ENCODE measurements at places on chromosomes 2 and 18. TPM values are rescaled to one million over a fixed set of nuclear protein-coding genes. Genes with fewer than 3 reads are reported as not detected.

DNA sequence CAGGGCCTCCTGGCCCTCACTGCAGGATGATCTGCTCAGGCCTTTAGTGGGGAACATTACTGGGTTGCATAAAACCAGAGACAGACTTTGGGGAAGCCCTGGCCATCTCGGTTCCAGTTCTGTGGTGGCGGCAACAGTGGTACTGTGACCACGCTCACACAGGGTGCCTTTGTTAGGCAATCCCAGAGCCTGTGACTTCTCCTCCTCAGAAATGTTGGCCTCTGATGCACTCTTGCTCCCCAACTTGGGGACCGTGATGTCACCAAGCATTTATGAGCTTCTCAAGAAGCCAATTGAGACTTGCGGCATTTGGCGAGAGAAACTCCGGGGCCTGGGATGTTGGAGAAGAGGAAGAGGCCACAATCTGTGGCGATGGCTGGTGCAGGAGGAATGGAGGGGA is 80.9 kb upstream of the PKDCC start:
- H3K36me3 ChIP-seq = no peaks in the 10 kb centered on the region
- H3K27ac ChIP-seq = no peak overlapping the region
- H3K4me1 ChIP-seq = no peaks in the 10 kb centered on the region
- H3K27me3 ChIP-seq = peaks cover 3% of the 10 kb centered on the region

DNA sequence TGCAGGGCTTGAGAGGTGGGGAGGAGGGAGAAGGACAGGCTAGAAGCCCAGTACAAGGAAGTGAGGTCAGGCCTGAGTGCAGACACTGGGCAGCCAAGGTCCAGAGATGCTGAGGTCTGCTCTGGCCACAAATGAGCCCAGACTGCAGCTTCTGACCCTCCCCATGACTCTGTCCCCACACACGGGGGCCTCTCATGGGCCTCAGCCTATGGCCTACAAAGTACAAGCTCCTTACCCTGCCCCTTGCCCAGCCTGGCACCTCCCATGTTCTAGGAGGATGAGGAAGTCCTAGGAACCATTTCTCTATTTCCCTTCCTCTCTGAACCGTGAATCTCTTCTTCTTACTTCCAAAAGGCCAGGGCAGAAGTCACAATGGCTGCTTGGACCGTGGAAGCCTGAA is 193.8 kb downstream of the ANKRD30B start:
- H3K4me3 ChIP-seq = no peak overlapping the region
- no peaks in the 10 kb centered on the region for H3K36me3 ChIP-seq
- H3K4me1 ChIP-seq = no peaks in the 10 kb centered on the region

GRCh38 chr2:224997802-224998201 is 44.5 kb downstream of the DOCK10 start:
- H3K4me1 ChIP-seq = peaks cover 69% of the 10 kb centered on the region
- peaks cover 22% of the 10 kb centered on the region for H3K36me3 ChIP-seq
- H3K27ac ChIP-seq = no peak overlapping the region
- no peaks in the 10 kb centered on the region for H3K27me3 ChIP-seq
- H3K4me3 ChIP-seq = no peak overlapping the region

DNA sequence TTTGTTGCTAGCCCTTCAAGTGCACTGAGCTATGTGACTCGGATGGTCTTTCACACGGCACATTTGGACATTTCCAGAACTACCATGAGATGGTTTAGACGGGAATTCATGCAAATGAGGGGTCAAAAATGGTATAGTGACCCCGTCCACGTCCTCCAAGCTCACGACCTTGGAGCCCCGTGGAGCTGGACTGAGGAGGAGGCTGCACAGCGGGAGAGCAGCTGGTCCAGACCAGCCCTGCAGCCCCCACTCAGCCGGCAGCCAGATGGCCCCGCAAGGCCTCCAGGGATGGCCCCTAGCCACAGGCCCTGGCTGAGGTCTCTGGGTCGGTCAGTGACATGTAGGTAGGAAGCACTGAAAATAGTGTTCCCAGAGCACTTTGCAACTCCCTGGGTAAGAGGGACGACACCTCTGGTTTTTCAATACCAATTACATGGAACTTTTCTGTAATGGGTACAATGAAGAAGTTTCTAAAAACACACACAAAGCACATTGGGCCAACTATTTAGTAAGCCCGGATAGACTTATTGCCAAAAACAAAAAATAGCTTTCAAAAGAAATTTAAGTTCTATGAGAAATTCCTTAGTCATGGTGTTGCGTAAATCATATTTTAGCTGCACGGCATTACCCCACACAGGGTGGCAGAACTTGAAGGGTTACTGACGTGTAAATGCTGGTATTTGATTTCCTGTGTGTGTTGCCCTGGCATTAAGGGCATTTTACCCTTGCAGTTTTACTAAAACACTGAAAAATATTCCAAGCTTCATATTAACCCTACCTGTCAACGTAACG is 88.8 kb downstream of the EPAS1 start:
- DNase-seq = no peak
- H3K27ac ChIP-seq = no peak overlapping the region
- H3K4me1 ChIP-seq = no peaks in the 10 kb centered on the region
- H3K27me3 ChIP-seq = no peaks in the 10 kb centered on the region
- no peak overlapping the region for H3K4me3 ChIP-seq
- H3K36me3 ChIP-seq = no peaks in the 10 kb centered on the region

- H3K27ac ChIP-seq = no peak overlapping the region
- H3K4me1 ChIP-seq = peaks cover 4% of the 10 kb centered on the region
- peaks cover 4% of the 10 kb centered on the region for H3K36me3 ChIP-seq
- DNase-seq = no peak
- H3K27me3 ChIP-seq = peaks cover 25% of the 10 kb centered on the region
- no peak overlapping the region for H3K4me3 ChIP-seq
These were observed 149.5 kb downstream of the ACOXL start for GRCh38 chr2:110881908-110882307.

GRCh38 chr2:120635146-120635545 is 100.5 kb upstream of the GLI2 start:
- peaks cover 2% of the 10 kb centered on the region for H3K27me3 ChIP-seq
- H3K4me3 ChIP-seq = no peak overlapping the region
- DNase-seq = no peak

DNA sequence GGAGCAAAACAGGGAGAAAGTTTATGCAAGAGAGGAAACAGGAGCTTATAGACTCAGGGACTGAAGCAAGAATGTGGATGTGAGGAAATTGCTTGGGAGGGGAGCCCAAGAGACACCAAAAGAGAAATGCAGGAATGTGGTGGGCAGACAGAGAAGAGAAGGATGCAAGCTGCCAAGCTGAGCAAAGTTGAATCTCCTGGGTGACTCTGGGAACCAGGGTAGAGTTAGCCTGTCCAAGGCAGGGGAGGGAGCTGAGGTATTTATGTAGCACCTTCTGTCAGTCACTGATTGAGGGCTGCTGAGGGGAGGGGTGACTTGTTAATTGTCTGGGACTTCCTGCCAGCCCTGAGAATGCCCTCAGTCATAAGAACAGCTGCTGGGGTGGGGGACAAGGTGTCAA is 464.3 kb downstream of the NBAS start:
- no peak overlapping the region for H3K27ac ChIP-seq
- H3K36me3 ChIP-seq = no peaks in the 10 kb centered on the region

GRCh38 chr2:119482481-119483394 is 41.5 kb downstream of the SCTR start:
- DNase-seq = no peak
- no peaks in the 10 kb centered on the region for H3K4me1 ChIP-seq
- no peaks in the 10 kb centered on the region for H3K27me3 ChIP-seq
- no peaks in the 10 kb centered on the region for H3K36me3 ChIP-seq
- no peak overlapping the region for H3K27ac ChIP-seq

DNA sequence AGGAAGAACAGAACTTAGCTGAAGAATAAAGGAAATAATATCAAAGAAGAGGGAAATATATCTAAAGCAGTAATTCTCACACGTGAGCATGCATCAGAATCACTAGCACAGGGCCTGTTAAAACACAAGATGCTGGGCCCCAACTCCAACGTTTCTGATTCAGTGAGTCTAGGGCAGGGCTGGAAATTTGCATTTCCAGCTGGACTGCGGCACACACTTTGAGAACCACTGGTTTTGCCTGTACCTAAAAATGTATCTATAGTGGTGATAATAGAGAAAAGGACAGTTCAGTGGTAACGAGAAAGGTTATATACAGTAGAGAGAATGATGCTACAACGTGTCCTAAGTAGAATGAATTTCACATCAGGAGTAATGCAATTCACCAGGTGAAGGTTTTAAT is 11.2 kb downstream of the REV1 start:
- no peak for DNase-seq
- no peak overlapping the region for H3K27ac ChIP-seq
- H3K36me3 ChIP-seq = peaks cover 4% of the 10 kb centered on the region
- H3K4me1 ChIP-seq = peaks cover 64% of the 10 kb centered on the region

- H3K36me3 ChIP-seq = no peaks in the 10 kb centered on the region
- no peak for DNase-seq
- no peaks in the 10 kb centered on the region for H3K4me1 ChIP-seq
- H3K27ac ChIP-seq = no peak overlapping the region
- H3K4me3 ChIP-seq = no peak overlapping the region
- H3K27me3 ChIP-seq = peaks cover 2% of the 10 kb centered on the region
These were observed 511.2 kb downstream of the TSN start for GRCh38 chr2:122266636-122267035.

- no peak overlapping the region for H3K27ac ChIP-seq
- H3K36me3 ChIP-seq = no peaks in the 10 kb centered on the region
- DNase-seq = peak; percentile 54
- H3K27me3 ChIP-seq = no peaks in the 10 kb centered on the region
These were observed 16.8 kb upstream of the ALPI start for GRCh38 chr2:232438951-232439757.

DNA sequence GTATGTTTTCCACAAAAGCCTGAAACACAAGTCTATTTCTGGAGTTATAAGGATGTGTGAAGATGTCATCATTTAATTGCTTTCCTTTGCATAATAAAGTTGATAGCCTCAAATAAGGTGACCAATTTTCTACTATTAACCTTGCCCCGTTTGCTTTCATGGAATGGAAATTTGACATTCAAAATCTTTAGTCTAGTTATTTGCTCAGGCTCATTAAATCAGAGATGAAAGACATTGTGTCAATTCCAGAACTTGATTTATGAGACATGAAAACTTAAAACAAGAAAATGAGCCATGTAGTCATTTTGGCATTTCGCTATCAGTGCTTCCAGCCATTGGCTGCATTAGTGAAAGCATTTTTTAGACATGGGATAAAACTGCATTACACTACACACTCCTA is 91.5 kb upstream of the ZSWIM2 start:
- no peak for DNase-seq
- H3K27ac ChIP-seq = no peak overlapping the region
- no peaks in the 10 kb centered on the region for H3K4me1 ChIP-seq

DNA sequence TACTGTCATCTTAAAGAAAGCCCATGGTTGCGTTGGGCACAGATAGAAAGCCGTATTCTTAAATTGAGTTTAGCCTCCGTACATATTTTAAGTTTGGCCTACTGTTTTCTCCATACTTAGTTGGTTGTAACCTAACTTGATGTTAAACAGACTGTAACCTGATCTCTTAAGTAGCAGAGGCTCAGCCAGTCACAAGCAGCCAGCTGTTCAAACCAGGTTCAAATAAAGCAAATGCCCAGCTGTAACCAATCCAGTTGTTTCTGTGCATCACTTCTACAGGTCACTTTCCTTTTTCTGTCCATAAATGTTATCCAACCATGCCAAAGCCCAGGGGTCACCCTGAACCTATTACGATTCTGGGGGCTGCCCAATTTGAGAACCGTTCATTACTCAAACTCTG is 10.0 kb upstream of the THADA start:
- no peaks in the 10 kb centered on the region for H3K27me3 ChIP-seq
- no peaks in the 10 kb centered on the region for H3K36me3 ChIP-seq
- peaks cover 4% of the 10 kb centered on the region for H3K4me1 ChIP-seq
- no peak overlapping the region for H3K27ac ChIP-seq
- DNase-seq = no peak

GRCh38 chr2:92072461-92073035 is 2798.7 kb upstream of the TEKT4 start:
- no peak for DNase-seq
- H3K27ac ChIP-seq = no peak overlapping the region
- peaks cover 3% of the 10 kb centered on the region for H3K27me3 ChIP-seq
- no peaks in the 10 kb centered on the region for H3K4me1 ChIP-seq
- H3K4me3 ChIP-seq = no peak overlapping the region
- H3K36me3 ChIP-seq = peaks cover 2% of the 10 kb centered on the region

DNA sequence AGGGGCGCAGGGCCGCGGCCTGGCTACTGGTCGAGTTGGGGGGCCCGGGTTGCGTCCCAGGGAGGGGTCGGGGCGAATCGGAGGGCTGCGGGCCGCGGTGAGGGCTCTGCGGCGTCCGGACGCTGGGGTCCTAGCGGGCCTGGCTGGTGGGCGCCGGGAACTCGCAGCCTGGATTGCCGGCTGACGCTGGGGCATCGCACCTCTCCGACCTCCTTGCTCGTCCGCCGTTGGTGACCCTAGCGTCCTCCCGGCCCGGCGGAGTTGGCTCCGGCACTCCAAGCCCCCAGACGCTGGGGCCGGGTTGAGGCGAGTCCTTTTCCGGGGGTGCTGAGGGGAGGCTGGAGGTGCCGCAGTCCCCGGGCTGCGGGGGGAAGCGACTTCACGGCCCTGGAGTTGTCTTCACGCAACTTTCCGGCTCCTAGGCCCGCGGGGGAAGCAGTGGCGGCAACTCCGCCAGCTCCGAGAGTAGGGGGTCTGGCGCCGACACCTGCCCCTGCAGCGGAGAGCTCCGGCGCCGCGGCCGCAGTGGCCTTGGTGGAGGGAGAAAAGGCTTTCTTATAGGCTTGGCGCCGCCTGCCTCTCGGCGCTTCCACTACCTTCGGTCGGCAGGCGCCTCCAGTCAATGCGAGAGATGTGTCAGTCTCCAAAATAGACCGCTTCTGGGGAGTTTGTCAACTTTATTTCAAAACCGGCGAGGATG is 70.3 kb downstream of the HAUS1 start:
- peak overlapping the region; percentile 97 for H3K27ac ChIP-seq
- DNase-seq = peak; percentile 73
- peaks cover 12% of the 10 kb centered on the region for H3K36me3 ChIP-seq
- H3K27me3 ChIP-seq = no peaks in the 10 kb centered on the region
- peak overlapping the region; percentile 99 for H3K4me3 ChIP-seq
- peaks cover 41% of the 10 kb centered on the region for H3K4me1 ChIP-seq

- DNase-seq = no peak
- no peak overlapping the region for H3K4me3 ChIP-seq
- no peak overlapping the region for H3K27ac ChIP-seq
- no peaks in the 10 kb centered on the region for H3K36me3 ChIP-seq
These were observed 31.8 kb downstream of the NYAP2 start for GRCh38 chr2:225431105-225431863.

- H3K36me3 ChIP-seq = peaks cover 31% of the 10 kb centered on the region
- no peaks in the 10 kb centered on the region for H3K4me1 ChIP-seq
- no peak overlapping the region for H3K27ac ChIP-seq
- DNase-seq = no peak
These were observed 75.9 kb downstream of the PMS1 start for GRCh38 chr2:189860161-189860560.

MERTK gene
- total RNA-seq = 0.57 TPM

EFHD1 gene
- 2.0 TPM for total RNA-seq

ATP6V1C2 gene
- total RNA-seq = not detected

ADGRF3 gene
- 3.0 TPM for total RNA-seq

GTF2A1L gene
- total RNA-seq = not detected

WIPF1 gene
- total RNA-seq = 167 TPM

SUMO1 gene
- total RNA-seq = 132 TPM

TMEM17 gene
- 0.21 TPM for total RNA-seq

BOLL gene
- total RNA-seq = 0.12 TPM
